Body of pancreas (tissue), 4 donors: ENCODE measurements at places on chromosomes 13 and 19.

- no peaks in the 10 kb centered on the region for H3K27me3 ChIP-seq
- H3K4me1 ChIP-seq: no peaks in the 10 kb centered on the region
- no peaks in the 10 kb centered on the region for H3K36me3 ChIP-seq
- DNase-seq: no peak
- no peak overlapping the region for H3K4me3 ChIP-seq
- H3K27ac ChIP-seq: no peak overlapping the region
Measured at GRCh38 chr19:38047049-38047438, 140.0 kb downstream of the SIPA1L3 start.

DNA sequence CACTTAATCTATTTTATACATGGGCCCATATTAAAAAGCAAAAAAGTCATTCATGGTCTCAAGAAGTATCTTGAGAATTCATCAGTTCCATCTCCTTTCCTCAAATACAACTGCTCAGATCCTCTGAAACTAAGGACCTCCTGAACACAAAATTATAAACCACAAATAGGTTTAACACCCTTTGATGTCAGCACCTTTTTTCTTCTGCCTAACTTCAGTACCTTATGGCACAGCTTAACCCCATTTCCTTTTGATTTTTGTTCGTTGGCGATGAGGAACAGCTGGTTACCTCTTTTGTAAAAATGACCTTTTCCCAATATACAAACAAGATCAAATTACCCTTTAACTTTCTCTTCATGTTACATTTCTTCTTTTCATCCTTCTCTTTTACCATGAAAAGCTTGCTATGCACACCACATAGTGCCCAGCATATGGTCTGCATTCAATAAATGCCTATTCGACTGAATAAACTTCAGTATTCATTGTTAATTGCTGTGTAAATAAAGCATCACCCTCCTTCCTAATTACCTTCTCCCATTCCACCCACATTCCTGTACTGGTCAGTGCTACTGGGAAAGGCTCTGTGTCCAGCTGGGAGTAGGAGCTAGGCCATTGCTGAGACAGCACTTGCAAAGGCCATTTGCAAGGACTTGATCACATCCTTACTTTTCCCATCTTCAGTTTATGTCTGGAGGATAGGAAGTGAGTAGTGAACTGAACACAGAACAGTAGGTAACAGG, 317.9 kb downstream of the SHISA2 start:
- no peak overlapping the region for H3K4me3 ChIP-seq
- H3K4me1 ChIP-seq: peaks cover 12% of the 10 kb centered on the region

GRCh38 chr13:111909971-111910671, 156.8 kb upstream of the SOX1 start:
- H3K4me3 ChIP-seq: no peak overlapping the region
- H3K27ac ChIP-seq: no peak overlapping the region
- no peak for DNase-seq

DNA sequence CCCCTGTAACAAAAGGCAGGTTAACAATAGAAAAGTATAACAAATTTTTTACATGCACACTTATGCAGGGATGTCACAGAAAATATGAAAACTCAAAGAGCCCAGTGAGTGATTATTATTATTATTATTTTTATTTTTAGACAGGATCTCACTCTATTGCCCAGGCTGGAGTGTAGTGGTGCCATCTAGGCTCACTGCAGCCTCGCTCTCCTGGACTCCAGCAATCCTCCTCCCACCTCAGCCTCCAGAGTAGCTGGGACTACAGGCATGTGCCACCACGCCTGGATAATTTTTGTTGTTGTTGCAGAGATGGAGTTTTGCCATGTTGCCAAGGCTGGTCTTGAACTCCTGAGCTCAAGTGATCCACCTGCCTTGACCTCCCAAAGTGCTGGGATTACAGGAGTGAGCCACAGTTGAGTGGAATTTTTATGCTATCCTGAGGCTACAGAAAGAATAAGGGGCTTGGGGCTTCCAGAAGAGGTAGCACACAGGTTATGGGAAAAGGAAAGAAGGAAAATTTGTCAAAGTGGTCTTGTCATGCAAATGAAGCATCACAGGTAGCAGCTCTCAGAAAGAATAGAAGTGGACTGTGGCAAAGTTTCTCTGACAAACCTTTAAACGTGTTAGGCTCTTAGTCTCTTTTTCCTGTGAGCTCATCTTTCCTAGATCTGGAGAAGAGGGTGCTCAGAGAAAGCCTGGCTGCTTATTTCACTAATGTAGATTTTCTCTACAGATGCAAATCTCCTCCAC, 87.7 kb upstream of the LSM14A start:
- DNase-seq: no peak
- no peaks in the 10 kb centered on the region for H3K4me1 ChIP-seq
- no peaks in the 10 kb centered on the region for H3K27me3 ChIP-seq
- H3K27ac ChIP-seq: no peak overlapping the region
- no peaks in the 10 kb centered on the region for H3K36me3 ChIP-seq
